G401 (cell line): ENCODE measurements at places on chromosomes 3 and 15. TPM values are rescaled to one million over a fixed set of nuclear protein-coding genes. Genes with fewer than 3 reads are reported as not detected.

PLCL2 gene
- total RNA-seq: not detected in 2 replicates

KCNAB1 gene
- 12.6 and 17.0 TPM in 2 replicates for total RNA-seq

CD200R1 gene
- total RNA-seq: not detected in 2 replicates

ZNF106 gene
- total RNA-seq: 100 and 134 TPM in 2 replicates

GAP43 gene
- not detected in 2 replicates for total RNA-seq

DNA sequence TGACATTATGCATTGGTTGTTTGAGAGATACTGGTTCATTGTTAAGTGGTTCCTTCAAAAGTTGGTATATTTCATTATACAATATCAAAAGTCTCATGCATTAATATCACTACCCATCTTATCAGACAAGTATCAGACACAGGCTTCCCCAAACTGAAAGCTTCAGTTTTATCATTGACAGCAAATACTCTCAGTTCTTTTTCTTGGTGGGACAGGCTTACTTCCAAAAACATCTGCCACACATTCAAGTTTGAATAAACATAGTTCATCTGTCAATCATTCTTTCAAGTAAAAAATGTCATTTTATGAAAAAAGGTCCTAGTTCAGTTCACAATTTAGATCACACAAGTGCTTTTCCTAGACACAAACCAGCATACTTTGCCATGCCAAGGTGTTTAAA lies 280.0 kb upstream of the TRIM42 start:
- DNase-seq: no peak

DNA sequence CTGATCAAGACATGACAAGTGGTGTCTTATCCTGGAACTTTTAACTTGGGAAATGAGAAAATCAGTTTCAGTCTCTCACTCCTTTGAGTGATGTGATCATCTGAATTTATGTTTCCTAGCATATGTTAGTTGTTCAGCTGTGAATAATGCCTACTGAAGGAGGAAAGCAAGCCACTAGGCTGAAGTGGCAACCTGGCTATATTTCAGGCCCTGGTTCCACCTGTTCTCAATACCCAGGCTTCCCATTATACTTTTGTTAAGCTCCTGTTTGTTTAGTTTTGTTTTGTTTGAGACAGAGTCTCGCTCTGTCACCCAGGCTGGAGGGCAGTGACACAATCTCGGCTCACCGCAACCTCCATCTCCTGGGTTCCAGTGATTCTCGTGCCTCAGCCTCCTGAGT lies 243.8 kb downstream of the ALCAM start:
- DNase-seq: no peak

GRCh38 chr3:139534455-139534812 lies 5.1 kb downstream of the RBP1 start:
- DNase-seq: peak; percentile 22

GRCh38 chr15:63135804-63136203 lies 14.1 kb downstream of the LACTB start:
- no peak for DNase-seq

GRCh38 chr3:180694321-180694720 lies 15.0 kb upstream of the CCDC39 start:
- DNase-seq: no peak

DNA sequence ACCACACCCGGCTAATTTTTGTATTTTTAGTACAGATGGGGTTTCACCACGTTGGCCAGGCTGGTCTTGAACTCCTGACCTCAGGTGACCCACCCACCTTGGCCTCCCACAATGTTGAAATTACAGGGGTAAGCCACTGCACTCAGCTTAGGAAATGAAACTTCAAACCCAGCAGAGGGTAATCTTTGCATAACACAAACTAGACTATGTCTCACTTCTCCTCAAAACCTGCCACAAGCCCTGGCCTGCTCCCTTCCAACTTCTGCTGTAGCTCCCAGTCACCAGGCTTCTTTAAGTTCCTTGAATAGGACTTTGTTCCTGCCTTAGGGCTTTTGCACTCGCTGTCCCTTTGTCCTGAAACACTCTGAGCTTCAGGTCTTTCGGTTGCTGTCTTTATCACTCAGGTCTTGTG lies 39.2 kb upstream of the SEMA4B start:
- no peak for DNase-seq

GRCh38 chr15:67025719-67026609 lies 39.4 kb upstream of the SMAD3 start:
- no peak for DNase-seq

GRCh38 chr3:31268868-31269267 lies 263.9 kb upstream of the STT3B start:
- DNase-seq: no peak

- no peak for DNase-seq
These were observed 6.7 kb upstream of the ALCAM start for GRCh38 chr3:105360003-105360402.
